Tibial nerve (tissue), 4 donors: ENCODE measurements at places on chromosomes 5 and 9. TPM values are rescaled to one million over a fixed set of nuclear protein-coding genes. Genes with fewer than 3 reads are reported as not detected.

ERCC8 gene
- total RNA-seq: 10.5 TPM

GRCh38 chr5:32434221-32434620, 10.3 kb downstream of the ZFR start:
- DNase-seq: no peak

PCDHB13 gene
- 9.8 TPM for total RNA-seq

- DNase-seq: no peak
Measured at GRCh38 chr5:143239882-143240518, 163.5 kb downstream of the NR3C1 start.

RNF180 gene
- total RNA-seq: 13.1 TPM

- DNase-seq: no peak
Measured at GRCh38 chr5:111653408-111653807, 103.6 kb downstream of the NREP start.

GRCh38 chr9:34413231-34413852, 36.6 kb upstream of the MYORG start:
- DNase-seq: peak; percentile 20

GRCh38 chr9:131273856-131274673, 2.2 kb downstream of the FAM78A start:
- DNase-seq: no peak

DNA sequence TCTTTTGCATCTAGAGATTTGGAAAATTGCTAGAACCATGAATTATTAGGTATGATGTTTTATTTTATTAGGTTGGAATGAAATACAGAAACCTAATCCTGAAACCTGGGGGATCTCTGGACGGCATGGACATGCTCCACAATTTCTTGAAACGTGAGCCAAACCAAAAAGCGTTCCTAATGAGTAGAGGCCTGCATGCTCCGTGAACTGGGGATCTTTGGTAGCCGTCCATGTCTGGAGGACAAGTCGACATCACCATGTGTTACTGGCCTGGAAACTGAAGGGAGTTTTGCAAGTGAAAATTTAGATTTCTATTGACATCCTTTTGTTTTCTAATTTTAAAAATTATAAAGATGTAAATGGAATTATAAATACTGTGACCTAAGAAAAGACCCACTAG, 100.7 kb downstream of the NLN start:
- no peak for DNase-seq

INIP gene
- total RNA-seq: 18.4 TPM

DNA sequence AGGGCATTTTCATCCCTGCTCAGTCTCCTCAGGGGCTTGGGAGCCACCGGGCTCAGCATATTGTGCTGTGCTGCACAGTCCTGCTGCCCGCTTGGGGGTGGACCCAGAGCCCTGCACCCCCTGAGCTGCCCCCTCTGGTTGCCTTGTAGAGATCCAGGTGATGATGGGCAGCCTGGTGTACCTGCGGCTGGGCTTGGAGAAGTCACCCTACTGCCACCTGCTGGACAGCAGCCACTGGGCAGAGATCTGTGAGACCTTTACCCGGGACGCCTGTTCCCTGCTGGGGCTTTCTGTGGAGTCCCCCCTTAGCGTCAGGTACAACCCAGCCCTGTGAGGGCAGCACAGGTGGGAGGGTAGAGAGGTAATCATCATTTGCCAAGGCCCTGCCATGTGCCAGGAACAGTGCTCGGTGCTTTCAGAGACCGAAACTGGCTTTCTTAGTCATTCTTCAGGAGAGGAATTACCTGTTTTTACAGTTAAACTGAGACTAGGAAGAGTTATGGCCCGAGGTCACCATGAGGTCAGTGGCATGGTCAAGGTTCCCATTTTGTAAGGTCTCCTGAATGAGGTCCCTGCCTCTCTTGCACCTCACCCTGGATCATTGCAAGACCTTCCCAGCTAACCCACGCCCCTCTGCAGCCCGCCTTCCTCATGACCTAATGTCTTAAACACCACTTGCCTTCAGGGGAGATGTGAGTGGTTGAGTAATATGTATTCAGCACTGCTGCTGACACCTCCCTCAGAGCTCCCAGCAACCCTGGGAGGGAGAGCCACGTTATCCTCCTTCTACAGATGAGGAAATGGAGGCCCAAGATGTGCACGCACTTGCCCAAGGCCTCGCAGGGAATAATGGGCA, 7.5 kb downstream of the NHP2 start:
- DNase-seq: peak; percentile 59

SLC36A2 gene
- 7.5 TPM for total RNA-seq

- DNase-seq: no peak
Measured at GRCh38 chr9:124322618-124323432, 65.1 kb downstream of the NEK6 start.

GRCh38 chr5:32022638-32023037, 151.5 kb downstream of the GOLPH3 start:
- DNase-seq: no peak

- DNase-seq: no peak
Measured at GRCh38 chr5:148585988-148586387, 68.3 kb downstream of the HTR4 start.

DNA sequence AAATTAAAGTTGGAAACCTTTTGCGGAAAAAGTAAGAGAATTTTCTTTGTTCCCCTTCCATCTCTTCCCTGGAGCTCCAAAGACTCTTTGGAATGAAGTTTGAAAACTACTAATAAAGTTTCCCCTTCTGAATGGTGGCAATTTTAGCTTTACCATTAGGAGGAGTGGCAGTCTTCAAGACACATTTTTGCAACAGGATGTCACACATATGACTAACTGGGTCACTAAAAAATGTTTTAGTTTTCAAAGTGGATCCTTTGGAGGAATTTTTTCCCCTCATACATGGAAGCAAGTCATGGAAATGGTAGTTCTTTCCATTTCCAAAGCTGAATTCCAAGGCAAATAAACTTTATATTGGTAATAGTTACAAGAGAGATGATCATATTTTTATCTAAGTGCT, 15.6 kb downstream of the FBXO4 start:
- DNase-seq: no peak

TMEM232 gene
- 1.7 TPM for total RNA-seq

DNA sequence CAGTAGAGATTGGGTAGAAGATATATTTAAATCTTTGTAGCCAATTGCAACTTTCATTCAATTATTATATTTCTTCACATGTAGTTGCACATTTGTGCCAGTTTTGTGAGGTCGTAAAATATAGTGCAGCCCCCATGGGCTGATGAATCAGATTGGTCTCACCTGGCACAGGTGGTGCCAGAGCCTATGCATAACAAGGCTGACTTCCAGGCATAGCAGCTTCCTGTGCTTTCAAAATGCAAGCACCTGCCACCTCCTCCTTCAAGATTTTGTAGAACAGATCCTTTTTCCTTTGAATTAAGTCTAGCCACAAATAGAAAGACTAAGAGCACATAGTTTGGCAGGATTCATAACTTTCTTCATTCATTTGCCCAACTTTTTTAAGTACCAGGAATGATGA, 87.1 kb downstream of the STARD4 start:
- DNase-seq: no peak

- no peak for DNase-seq
Measured at GRCh38 chr9:134390947-134391318, 64.7 kb downstream of the RXRA start.

DNA sequence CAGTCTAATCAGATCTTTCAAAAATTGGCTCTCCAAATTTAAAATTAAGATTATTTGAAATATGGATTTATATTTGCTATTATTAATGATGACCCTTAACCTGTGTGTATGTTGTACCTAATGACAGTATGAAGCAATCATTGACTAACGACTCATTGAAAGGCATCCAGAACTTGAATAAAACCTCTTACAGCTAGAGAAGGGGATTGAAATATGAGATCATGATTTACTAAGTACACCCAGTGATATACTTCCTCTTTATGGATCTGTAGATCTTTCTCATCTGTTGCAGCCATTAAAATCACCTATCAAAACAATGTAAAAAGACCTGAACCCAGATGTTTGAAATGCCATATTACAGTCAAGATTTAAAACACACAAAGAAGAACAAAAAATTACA, 126.5 kb downstream of the RPS23 start:
- DNase-seq: no peak

GRCh38 chr9:79233542-79233941, 338.2 kb upstream of the TLE4 start:
- no peak for DNase-seq

GRCh38 chr5:53944981-53945380, 365.4 kb downstream of the ARL15 start:
- no peak for DNase-seq

- DNase-seq: no peak
Measured at GRCh38 chr5:455806-456205, 12.8 kb downstream of the EXOC3 start.

DNA sequence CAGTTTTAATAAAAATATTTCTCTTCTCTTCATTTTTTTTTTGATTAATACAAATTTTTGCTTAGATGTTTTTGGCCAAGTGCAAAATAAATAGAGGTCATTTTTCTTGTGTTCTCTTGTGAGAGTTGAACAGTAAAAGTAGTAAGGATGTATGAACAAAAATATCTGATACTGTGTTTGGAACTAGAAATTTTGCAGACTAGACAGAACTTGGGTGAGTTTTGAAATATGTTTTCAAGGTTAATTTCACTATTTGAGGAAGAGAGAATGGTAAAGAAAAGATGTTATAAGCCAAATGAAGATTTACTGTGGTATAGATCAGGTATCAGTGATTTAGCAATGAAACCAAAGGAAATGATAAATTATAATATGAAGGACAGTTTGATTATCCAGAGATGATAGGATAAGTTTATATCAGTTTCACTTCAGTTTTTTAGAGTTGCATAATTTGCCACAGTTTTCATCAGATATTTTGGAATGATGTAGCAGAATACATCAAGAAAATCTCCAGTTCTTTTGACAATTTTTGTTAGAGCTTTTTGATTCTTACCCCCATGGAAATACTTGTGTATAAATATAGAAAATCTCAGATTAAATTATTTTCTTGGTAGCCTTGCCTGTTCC, 147.9 kb upstream of the VCAN start:
- DNase-seq: no peak

DNA sequence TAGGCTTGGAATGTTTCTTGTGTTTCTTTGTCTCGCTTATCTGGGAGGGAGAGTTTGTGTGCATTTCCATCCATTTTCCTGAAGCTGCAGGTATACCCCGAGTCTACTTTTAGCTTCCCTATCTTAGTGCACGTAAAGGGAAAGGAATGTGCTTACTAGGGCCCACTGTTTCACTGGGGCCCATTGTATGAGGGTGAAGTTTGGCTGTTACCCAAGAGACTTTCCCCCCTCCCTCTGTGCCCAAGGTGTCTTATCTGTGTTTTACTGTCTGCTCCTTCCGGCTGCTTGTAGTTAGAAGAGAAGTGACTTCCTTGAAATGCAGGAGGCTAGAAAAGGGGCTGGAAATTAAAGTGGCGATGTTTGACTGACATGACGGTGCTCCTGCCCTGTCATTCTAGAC, 12.1 kb upstream of the BTNL3 start:
- DNase-seq: no peak

DNA sequence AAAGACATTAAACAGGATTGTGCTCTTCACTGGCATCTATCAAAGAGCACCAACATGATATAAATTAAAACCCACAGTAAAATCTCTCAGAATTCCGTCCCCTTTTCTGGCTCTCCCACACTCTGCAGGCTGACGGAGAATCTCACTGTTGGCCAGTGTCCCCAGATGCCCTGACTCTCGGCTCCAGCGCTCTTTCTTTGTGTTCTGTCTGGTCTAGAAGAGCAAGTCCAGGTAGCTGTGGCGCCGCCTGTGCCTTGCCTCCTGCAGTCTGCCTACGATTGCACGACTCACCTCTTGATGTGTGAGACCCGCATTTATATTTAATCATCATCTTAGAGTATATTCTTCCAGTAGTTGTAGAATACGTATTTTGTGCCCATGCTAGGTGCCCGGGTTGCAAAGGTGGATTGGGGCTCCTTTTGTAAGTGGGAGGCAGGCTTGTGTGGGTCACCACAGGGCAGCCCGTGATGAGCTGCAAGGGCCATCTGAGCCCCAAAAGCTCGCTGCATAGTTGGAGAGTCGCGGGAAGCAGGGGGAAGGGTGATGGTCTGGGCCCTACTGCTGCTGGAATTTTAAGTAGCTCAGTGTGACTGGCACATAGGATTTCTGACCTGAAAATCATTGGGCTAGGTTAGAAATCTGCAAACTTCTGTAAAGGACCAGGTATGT, 55.6 kb downstream of the EHMT1 start:
- DNase-seq: no peak

CDC20B gene
- not detected for total RNA-seq

DNA sequence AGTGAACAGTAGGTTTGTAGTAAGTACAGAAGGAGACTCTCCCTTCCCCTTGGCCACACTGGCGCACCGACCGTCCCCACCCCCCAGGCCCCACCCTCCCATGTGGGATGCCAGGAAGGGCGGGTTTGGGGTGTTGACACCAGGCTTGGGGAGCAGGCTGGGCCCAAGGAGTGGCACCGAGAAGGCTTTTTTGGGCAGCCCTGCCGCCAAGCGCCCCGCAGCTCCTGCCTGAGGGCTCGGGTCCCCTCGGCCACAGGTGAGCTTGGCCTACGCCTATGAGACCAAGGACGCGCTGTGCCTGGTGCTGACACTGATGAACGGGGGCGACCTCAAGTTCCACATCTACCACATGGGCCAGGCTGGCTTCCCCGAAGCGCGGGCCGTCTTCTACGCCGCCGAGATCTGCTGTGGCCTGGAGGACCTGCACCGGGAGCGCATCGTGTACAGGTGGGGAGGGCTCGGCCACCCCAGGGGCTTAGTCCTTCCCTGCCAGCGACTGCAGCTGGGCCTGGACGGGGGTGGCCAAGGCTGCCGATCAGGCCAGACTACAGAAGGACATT, 7.3 kb downstream of the GRK6 start:
- no peak for DNase-seq

DNA sequence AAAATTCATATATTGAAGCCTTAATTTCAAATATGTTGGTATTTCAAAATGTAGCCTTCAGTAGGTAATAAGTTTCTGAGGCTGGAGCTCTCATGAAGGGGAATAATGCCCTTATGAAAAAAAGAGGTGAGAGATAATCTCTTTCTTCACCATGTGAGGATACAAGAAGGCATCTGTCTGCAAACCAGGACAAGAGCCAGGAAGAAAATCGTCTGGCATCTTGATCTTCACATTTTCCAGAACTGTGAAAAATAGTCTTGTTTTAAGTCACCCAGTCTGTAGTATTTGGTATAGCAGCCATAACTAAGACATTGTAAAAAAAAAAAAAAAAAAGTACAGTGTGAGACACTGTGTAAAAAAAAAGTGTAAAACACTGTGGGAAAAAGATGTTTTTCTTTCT, 768.9 kb downstream of the TAF11L14 start:
- no peak for DNase-seq

DNA sequence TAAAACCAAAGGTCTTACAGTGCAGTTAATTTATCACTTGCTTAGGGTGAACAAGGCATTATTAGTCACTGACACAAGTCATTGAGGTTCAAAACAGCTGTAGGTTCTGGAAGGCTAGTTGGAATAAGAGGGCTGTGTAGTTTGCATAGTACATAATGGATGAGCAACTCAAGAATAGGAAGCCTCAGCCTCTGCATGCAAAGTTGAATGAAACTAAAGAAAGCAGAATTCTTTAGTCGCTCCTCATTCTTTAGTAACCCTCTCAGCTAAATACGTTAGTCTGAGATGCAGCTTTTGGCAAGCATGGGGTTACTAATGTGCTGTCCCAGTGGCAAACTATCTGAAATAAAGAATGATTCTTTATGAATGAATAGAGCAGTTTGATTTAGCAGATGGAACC, 74.2 kb downstream of the ADGRV1 start:
- DNase-seq: no peak

GRAMD2B gene
- total RNA-seq: 61.5 TPM

GRCh38 chr5:126736141-126736540, 40.8 kb upstream of the LMNB1 start:
- DNase-seq: no peak

CCDC152 gene
- total RNA-seq: 2.6 TPM

GRCh38 chr9:112496074-112496722, 9.6 kb downstream of the KIAA1958 start:
- no peak for DNase-seq
